ENCODE measurements at places on chromosomes 3 and 15.

DNA sequence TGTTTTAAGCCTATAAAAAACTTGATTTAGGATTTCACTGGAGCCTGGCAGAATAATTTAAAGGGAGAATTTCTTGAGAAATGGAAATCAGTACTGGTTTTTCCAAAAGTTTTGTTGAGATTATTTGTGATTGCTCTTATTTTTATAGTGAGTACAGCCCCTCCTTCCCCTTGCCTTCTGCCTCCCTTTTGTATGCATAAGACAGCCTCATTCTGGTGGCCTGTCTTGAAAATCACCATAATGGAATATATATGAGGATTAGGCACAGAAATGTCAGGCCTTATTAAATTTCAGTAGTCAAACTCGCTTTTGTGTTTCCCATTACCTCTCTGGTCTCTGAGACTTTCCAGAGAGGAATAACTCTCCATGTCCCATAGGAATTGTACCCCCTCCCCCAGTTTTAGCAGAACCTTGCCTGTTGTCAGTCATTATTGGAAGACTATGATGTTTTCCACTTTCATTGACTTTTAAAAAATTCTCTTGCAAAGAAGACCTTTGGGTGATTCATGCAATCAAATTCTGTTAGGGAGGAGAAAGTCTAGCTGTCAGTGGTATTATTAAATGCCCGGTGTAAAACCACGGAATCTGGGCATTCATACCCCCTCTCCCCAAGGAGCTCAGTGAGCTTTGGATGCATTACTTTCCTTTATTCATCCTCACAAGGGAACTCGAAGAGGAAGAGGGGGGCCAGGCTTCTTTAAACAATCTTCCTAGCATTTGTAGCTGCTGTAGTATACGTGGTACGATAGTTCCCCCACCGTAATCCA, 171.6 kb upstream of the TSC22D2 start:
- no peak for DNase-seq

- peak; percentile 52 for DNase-seq
These were observed 71.5 kb downstream of the FOXP1 start for GRCh38 chr3:71512000-71512399.

DNA sequence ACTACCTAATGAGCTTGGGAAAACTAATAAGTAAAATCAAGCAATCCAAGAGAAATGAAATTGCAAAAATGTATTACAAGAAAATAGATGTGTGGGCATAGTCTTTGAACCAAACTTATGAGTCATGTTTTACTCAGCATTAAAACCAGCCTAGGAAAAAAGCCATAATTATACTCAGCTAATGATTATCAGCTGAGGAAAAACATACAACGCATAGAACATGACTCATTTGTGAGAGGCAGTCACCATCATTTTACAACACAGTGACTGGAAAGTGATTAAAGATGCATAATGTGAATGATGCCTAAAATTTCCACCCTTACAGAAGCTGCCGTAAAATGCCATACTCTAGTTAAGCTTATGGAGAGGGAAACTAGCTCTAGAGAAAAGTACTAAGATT, 238.0 kb upstream of the EOMES start:
- no peak for DNase-seq

DNA sequence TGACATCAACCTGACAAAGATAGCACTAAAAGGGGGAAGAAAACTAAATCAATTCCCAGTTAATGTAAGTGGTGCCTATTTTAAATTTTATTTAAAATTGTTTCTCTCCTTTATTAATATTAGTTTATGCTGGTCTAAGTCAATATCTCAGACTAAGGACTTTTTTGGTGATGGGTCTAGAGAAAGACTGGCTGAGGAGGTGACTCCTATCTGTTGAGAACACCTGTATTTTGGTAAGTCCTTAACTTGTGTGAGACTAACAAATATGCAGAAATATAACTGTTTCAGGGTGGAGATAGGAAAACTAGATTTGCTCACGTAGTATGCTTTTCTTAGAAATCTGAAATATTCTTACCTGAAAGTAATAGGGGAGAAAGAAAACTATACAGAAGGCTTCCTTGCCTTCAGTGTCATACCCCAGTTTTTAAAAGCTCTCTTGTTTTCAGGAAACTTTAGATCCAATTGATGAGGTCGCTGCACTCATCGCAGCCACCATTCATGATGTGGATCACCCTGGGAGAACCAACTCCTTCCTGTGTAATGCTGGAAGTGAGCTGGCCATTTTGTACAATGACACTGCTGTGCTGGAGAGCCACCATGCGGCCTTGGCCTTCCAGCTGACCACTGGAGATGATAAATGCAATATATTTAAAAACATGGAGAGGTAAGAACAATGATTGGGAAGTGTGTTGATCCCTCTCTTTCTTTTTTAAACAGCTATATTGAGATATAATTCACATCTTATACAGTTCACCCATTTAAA, 138.9 kb downstream of the PDE8A start:
- DNase-seq, result no peak

GRCh38 chr3:71235846-71236245, 347.7 kb downstream of the FOXP1 start:
- no peak for DNase-seq

GRCh38 chr15:33242165-33242564, 47.7 kb upstream of the FMN1 start:
- peak; percentile 9 for DNase-seq

DNA sequence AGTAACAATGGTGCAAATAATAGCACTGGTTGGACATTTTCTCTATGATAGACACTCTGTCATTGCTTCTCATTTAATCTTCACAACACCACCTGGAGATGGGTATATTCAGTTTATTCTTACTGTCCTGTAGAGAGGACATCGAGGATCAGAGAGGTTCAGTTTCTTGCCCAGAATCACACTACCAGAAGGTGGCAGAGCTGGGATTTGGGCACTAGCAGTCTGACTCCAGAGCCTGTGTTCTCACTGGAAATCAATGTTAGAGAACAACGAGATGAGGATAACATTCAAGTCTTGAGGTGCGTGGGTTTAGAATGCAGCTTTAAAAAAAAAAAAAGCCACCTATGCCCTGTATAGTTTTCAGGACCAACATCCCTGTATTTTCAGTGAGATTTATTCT, 127.8 kb downstream of the SYNPR start:
- DNase-seq, result no peak

DNA sequence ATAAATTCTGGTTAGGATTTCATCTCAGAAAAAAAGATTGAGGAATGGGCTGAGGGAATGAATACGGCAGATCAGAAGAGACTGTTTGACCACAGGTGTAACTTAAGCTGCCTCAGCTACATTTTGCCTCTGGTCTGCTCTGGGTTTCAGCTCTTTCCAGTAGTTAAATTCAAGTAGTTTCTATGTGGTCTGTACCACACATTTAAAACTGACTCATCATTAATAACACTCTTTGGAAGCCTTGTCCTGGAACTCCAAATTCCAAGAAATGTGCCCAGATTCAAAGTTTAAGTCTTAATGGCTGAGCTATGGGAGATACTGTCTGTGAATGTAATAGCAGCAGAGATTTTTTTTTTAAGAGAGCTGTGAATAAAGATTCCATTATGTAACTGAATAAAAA, 133.1 kb upstream of the IGSF10 start:
- DNase-seq, result no peak

GRCh38 chr3:194255252-194256039, 95.7 kb downstream of the CPN2 start:
- peak; percentile 48 for DNase-seq

- no peak for DNase-seq
These were observed 8.8 kb downstream of the SLC12A8 start for GRCh38 chr3:125203731-125204130.

DNA sequence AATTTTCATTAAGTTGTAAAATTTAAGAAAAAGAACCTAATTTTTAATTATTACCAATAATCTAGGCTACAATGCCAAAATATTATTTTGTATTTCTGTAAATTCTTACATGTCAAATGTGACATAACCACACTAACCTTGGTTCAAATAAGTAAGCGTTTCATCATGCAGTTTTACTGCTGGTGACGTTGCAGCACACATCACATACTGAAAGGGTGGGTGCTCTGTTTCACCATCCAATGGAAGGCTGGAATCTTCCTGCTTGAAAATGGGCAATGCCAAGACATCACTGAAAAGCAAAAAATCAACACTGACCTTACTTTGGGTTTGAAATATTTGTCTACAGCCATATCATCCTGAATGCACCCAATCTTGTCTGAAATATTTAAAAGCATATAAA, 14.8 kb downstream of the UBP1 start:
- no peak for DNase-seq

DNA sequence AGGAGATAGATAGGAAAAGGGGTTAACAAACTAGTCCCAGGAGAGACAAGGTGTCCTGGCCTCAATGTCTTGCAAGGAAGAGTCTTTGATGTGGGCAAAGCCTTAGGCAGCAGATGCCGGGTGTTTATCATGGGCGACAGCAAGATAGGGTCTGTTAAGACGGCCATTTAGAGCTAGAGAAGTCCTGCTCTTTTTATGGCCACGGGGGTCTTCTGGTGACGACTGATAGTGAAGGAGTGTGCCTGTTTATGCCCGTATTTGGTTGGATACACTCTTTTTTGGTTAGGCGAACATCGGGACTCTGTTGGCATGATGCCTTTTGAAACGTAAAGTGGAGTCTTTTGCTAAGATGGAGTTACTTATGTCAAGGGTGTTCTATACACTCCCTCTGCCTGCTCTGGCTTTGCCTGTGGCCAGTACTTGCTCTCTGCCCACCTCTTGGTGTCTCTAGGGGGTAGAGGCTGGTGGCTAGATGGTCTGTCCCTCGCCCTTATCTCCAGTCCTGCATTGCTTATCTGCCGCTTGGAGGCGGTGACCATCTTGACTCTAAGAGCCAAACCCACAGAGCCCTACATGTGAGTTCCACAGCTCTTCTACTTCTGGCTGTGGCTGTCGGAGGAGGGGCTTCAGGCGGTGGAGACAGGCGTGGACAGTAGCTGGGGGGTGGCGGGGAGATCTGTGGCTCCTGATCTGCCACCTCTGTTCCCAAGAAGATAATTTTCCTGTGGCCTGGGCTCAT, 55.8 kb upstream of the ZBTB38 start:
- DNase-seq, result no peak

DNA sequence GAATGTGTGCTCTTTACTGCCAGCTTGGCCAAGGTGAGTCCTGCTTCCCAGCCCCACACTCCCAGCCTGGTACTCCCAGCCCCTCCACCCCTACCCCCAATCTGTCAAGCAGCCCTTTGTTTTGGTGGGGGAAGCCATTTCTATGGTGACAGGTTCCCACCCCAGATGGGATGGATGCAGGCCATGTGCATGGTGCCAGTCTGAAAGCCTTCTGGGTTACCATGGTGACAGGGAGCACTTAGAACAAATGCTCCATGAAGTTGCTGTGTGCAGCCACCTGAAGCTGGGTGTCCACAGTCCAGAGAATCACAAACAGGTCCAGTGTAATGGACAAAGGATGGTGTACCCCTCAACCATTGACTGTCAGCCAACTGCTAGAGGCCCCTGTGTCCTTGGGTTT, 19.1 kb upstream of the VILL start:
- DNase-seq, result no peak

DNA sequence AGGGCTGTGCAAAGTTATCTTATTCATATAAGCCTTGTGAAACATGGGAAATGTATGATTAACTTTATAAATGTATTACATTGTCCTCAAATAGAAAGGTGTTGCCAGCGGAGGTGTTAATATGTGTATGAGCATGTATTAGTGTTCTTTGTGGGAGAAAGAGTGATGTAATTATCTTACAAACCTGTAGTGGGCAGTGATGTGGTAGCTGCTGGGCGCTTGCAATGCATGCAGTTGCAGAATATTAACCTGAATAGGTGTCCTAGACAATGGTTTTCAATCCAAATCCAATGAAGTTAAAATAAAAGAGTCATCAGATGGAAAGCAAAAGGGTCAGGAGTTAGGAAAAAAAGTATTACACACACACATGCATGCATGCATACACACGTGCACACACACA, 881.3 kb upstream of the CADM2 start:
- DNase-seq, result no peak

- DNase-seq, result no peak
These were observed 5.7 kb upstream of the CCR5 start for GRCh38 chr3:46365041-46365440.

DNA sequence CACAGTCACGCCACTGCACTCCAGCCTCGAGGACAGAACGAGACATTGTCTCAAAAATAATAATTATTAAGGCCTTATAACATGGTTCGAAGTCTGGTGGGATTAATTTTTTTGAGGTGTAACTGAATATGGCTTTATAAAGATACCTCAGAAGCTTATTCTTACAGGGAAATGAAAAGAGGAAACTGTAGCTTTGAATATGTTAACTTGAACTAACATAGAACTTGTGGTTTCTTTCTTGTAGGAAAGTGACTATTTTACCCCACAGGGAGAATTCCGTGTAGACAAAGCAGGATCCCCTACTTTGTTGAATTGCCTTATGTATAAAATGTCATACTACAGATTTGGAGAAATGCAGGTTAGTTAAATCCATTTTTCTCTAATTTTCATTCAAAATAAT, 96.3 kb downstream of the STT3B start:
- no peak for DNase-seq

GRCh38 chr15:91171334-91171733, 71.3 kb downstream of the SV2B start:
- no peak for DNase-seq

- DNase-seq, result no peak
These were observed 544.6 kb upstream of the NECTIN3 start for GRCh38 chr3:110526777-110527727.

GRCh38 chr3:14457999-14458398, 55.6 kb downstream of the SLC6A6 start:
- DNase-seq, result no peak

DNA sequence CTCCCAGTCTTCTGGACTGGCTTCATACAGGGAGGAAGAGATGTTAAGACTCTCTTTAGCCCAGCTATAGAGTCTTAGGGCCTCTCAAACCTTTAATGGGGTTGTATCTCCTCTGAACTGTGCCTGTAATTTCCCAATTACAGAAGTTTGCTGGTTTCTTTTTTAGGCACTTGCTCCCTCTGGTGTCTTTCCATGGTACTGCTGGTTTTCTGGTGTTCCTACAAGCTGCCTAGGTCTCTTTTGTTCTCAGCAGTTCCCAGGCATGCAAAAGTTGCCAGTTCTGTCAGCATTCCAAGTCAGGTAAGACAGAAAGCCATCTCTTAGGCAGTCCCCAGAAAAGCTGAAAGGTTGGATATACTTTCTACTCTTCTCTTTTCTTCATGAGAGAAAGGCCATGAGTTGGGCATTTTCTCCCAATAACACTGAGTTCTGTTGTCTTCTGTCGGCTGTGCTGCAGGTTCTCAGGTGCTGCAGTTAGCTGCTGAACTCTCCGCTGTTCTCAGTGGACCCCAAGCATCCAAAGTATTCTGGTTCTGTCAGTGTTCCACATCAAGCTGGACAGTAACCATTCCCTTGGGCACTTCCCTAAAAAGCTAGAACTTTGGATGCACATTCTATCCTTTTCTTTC, 54.4 kb upstream of the EHHADH start:
- peak; percentile 59 for DNase-seq

DNA sequence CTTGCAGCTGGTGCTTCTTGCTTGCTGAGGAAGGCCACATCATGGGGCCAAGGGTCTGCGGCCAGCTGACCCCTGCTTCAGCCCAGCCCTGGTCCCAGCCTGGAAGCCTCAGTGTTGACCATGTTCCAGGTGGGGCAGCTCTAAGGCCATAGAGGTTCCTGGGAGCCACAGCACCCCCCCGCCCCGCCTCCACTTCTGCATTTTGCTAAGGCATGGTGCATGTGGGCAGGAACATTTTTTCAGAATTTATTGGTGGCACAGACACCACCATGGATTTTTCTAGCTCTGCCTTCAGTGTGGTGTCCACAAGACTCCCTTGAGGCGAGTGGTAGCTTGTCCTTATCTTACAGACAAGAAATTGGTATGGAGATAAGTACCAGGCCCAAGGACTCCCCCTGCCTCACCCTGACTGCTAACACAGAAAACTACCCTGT, 1.9 kb upstream of the CHST14 start:
- DNase-seq, result no peak
